ENCODE measurements at places on chromosomes 7 and 10.

GRCh38 chr7:141674702-141675101, 27.3 kb downstream of the DENND11 start:
- DNase-seq = no peak

DNA sequence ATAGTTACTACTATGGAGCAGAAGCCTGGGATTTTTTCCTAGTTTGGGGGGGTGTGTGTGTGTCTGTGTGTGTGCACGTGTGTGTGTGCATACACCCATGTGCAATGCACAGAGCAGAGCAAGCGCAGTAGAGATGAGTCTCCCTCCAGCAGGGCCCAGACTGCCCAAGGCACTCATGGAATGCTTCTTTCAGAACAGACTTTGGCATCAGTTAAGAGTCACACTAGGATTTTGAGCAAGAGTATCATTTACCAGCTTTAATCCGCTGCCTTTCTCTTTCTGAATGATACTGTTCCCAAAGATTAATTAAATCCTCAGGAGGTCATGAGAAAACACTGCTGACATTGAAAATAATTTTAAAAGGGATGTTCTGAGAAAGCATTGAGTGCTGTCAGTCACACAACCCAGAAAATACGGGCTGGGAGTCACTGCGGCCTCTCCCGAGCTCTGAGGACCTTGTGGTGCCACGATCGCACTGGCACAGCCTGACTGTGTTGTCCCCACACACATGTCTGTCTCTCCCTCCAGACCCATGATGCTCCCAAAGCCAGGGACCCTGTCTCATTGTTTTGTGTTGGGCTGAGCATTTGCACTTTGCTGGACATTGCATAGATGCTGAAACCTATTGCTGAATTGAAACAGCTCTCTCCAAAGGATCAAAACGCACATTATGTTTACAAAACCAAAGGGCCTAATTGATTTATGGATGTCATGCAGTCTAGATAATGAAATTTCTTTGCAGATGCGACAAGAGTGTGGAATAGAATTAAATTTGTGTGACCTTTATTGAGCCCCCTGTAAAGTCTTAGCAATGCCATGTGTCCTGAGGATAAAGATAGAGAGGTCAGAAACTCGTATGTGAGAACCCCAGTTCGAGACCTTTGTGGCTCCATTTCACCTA, 54.7 kb upstream of the FIGNL1 start:
- no peak for DNase-seq

DNA sequence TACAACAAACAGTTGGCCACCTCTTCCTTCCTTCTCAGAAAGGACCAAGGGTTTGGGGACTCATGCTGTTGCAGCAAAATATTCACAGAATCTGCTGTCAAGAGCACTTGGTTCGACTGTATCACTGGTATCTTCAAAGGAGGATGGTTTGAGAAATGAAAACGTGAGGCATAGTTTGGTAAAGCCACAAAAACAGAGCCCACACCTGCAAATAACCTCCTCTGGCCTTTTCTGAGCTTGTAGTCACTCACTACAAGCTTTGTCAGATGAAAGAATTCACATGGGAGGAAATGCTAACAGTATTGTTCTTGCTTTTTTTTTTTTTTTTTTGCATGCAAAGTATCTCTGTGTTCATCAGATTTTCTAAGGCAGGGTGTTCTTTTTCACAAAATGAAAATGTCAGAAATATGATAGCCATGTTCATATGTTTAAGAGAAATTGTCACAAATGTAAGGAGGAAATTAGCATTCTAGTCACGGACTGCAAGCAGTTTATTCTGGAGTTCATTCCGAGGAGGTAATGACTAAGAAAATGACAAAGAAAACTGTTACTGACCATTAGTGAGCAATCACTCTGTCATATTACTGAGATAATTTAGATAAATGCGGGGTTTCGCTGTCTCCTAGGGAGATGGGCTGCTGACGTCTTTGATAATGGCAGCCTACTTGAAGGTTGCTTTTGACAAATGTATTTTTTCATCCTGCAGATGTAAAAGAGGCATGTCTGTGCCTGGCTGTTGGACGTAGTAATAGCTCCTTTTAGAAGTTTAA, 117.8 kb upstream of the MYO3A start:
- no peak for DNase-seq

- DNase-seq = no peak
Measured at GRCh38 chr10:70931168-70931815, 42.9 kb upstream of the PCBD1 start.

DNA sequence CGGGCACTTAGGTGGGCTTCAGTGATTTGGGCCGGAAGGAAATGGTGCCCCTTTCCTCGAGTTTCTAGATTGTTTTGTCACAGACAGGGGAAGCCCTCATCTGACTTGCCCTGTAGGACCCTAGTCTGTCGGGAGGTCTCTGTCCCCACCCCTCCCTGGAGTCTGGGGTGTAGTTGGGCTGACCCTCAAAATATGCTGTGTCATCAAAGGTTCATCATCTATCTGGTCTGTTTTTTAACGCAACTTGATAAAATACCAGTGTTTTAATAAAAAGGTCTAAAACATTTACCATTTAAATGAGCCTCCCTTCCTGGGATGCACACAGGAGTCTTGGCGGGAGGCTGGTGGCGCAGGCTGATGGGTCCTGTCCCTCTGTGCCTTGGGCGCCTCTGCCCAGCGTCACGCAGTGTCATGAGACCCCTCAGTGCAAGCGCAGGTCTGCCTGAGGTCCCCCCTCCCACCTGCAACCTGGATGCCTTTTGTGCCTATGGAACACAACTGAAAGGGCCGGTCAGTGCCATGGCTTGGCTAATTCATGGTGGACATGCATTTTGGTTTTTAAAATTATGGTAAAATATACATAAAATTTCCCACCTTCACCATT, 146.4 kb downstream of the MGMT start:
- no peak for DNase-seq

GRCh38 chr10:69516316-69516715, 56.9 kb downstream of the NEUROG3 start:
- DNase-seq = no peak

Measured in left renal cortex interstitium (tissue), 4 donors.